NCI-H460 (cell line): ENCODE measurements at places on chromosomes 3 and 15. TPM values are rescaled to one million over a fixed set of nuclear protein-coding genes. Genes with fewer than 3 reads are reported as not detected.

- DNase-seq = no peak
Measured at GRCh38 chr15:59521443-59521842, 83.5 kb downstream of the FAM81A start.

- DNase-seq = no peak
Measured at GRCh38 chr15:83694536-83694935, 40.6 kb downstream of the ADAMTSL3 start.

- no peak for DNase-seq
Measured at GRCh38 chr15:93028632-93029213, 60.3 kb downstream of the RGMA start.

Gene TLR9
- not detected in 2 replicates for total RNA-seq

Gene SCN11A
- total RNA-seq = not detected in 2 replicates
